Activated CD4-positive, CD25-positive, alpha-beta regulatory T cell treated with anti-CD3 and anti-CD28 coated beads, Interleukin-2, amount 50 U/mL, for 72 hours (primary cell): ENCODE measurements at places on chromosomes 13 and 19.

GRCh38 chr13:73325723-73326558 is 267.1 kb downstream of the KLF5 start:
- no peak for DNase-seq

GRCh38 chr19:3606174-3606689 is 443 bp downstream of the TBXA2R start:
- no peak for DNase-seq

- no peak for DNase-seq
These were observed 466.7 kb downstream of the MYO16 start for GRCh38 chr13:109096101-109096500.

DNA sequence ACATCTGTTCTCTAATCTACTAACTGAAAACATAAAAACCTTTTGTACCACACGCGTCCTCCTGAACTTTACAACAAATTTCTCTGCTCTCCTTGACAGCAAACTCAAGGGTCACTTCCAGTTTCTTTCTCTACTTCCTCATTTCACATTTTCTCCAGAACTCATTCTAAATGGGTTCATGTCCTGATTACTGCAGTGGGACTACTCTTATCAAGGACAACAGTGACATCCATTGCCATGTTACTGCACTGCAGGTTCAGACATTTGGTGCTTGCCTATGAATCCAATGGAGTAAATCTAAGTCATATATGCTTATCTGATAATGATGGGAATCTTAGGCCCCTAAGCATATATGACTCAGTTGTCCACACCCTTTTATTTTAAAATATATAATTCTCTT is 35.3 kb downstream of the FPR3 start:
- DNase-seq = no peak

DNA sequence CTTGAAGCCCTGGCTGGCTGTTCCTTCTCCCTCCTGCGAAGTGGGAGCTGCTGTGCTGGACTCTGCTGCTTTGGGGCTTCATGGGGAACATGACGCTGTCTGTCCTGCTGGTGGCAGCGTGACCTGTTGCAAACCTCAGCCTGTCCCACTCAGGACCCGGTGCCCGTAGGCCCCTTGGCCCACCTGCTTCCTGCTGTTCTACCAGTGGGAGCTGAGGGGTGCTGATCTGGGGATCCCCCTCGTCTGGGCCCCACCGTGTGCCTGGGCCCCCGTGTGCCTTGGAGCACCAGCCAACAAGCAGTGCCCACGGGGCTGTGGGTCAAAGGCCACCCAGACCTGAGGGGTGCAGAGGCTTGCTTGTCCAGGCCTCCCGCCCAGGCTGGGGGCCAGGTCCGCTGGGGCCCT is 5.3 kb downstream of the SPPL2B start:
- no peak for DNase-seq

- DNase-seq = no peak
These were observed 302.9 kb downstream of the ITGBL1 start for GRCh38 chr13:101755228-101755887.

- no peak for DNase-seq
These were observed 31.1 kb downstream of the ZNF146 start for GRCh38 chr19:36246006-36246481.

DNA sequence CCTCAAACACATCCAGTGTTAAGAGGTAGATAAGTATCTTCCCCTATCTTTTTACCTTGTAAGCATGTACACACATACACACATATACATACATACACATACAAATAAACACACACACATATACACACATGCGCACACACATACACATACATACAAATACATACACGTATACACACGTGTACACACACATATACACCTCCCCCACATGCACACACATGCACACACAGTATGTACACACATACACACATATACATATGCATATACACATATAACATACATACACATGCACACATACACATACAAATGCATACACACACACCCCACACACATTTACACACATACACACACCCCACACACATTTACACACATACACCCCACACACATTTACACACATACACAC is 24.1 kb downstream of the ADGRE1 start:
- no peak for DNase-seq

DNA sequence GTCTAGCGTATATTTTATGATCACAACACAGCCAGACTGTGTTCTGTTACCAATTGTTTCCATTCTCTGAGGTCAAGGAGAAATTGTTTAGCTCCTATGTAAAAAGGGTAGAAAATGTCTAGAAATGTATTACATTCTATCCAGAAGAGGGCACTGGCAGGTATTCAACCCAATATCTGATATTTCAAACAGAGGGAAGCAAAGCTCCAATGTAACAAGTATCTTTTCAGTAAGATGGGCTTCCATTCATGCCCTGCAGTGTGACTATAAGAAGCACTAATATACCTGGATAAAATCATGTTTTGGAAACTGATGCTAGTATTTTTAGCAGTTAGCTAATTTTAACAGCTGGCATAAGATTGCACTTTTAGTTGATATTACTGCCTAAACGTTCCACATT is 312.7 kb downstream of the FGF14 start:
- no peak for DNase-seq

DNA sequence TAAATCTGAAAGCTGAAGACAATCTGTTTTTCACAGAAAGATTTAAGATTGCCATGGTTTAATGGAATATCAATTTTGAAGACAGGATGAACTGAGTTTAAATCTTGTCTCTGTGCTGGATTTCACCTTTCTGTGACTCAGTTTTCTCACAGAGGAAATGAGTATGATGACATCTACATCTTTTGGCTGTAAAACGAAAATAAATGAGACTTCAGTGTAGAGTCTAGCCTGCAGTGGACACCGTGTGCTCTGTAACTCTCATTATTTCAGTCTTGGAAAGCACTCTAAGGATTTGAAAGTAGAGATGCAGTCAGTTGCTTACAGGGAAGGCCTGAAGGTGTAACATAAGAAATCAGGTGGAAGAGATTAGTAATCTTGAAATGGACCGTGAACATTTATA is 150.4 kb downstream of the NALCN start:
- no peak for DNase-seq
